DMS 273 treated with DMSO at 0.1 percent for 48 hours (cell line): ENCODE measurements at places on chromosomes 11 and 22.

DNA sequence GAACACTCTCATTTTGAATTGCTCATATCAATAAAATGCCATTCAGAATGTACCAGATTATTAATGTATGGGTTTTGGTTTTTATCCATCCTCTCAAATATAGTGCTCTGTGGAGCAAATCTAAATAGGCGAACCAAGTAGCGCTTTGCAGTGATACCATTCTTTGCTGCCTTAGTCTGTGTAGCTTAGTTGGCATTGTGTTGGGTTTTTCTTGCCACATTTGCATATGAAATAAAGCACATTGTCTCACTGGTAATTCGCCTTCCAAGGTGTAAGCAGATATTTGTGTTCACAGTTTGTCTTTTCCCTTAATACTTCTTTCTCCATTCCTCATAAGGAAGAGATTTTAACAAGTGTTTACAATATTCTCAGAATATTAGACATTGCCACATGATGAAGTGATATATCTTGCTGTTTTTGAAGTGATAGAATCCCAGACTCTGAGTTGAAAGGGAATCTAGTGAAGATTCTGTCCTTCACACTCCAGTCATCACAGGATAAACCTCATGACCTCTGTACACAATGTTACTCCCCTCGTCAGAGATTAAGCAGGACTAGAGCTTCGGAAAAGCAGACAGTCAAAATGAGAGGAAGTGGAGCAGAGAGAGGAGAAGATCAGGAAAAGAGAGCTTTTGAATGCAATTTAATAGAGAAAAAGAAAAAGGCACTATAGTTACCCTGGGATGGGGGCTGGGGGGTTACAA lies 16.5 kb downstream of the C11orf91 start:
- DNase-seq, result no peak

GRCh38 chr11:78460471-78460870 lies 42.9 kb upstream of the GAB2 start:
- DNase-seq, result no peak

DNA sequence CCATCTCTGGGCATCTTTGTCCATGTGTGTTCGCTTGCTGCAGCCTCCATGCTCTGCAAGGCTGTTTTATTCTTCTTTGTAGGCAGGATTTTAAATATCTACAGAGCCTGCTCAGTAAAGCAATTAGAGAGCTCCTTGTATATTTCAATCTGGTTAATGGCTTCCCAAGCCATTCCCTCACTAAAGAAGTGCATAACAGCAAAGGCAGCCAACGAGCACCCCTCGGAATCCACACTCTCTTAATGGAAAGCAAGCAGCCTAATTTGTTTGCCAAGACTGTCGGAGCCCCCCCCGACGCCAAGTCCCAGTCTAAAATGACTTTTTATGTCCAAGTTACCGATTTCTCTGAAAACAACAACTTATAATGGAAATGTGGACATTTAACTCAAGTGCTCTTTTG lies 123.6 kb downstream of the ARL14EP start:
- DNase-seq, result no peak

DNA sequence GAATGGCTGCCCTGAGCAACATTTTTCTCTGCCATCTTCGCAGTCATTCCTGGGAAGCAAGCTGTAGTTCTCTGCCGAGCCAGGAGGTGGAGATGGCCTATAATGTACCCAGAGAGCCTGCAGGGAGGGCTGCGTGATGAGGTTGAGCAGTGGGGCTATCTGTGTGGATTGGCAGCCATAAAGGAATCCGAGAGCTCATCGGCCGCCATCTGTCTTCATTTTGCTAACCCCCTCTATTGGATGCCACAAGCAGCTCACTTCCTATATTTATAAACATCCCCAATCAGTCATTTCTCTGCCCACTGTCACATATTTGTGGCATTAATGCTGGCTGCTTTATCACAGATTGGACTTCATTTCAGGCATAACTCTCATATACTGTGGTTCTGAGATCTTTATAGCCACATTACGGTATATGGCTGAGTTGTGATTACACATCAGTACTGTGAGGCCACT lies 209.5 kb downstream of the NTM start:
- DNase-seq, result no peak

GRCh38 chr11:129871914-129872313 lies 23.5 kb downstream of the NFRKB start:
- no peak for DNase-seq

DNA sequence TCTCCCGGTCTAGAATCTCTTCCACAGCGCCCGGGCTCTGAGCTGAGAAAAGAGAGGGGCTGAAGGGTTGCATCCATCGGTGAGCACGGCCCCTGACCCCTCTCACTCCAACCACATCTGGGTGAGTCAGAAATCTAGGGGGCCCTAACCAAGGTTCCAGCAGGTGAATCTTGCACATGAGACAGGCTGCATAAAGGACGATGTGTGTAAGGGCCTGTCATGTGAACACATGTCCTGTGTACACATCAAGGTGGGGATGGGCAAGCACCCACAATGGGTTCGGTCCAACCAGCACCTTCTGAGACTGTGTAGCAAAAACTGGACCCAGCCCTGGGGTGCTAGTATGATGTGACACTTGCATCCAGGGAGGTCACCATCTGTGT lies 1.2 kb downstream of the BET1L start:
- DNase-seq, result no peak
